ENCODE measurements at places on chromosomes 5 and 9. TPM values are rescaled to one million over a fixed set of nuclear protein-coding genes. Genes with fewer than 3 reads are reported as not detected.
A peak's percentile ranks its signal among the peaks of the same experiment; 100 is the strongest.

Gene C5orf34
- polyA plus RNA-seq: 1.0 TPM

Gene NRARP
- 0.59 TPM for polyA plus RNA-seq

Gene KCNV2
- not detected for polyA plus RNA-seq

Gene KIAA0825
- polyA plus RNA-seq: 0.34 TPM

Gene SPINK6
- polyA plus RNA-seq: not detected

- DNase-seq: no peak
These were observed 24.8 kb upstream of the FOXI1 start for GRCh38 chr5:170080786-170081445.

DNA sequence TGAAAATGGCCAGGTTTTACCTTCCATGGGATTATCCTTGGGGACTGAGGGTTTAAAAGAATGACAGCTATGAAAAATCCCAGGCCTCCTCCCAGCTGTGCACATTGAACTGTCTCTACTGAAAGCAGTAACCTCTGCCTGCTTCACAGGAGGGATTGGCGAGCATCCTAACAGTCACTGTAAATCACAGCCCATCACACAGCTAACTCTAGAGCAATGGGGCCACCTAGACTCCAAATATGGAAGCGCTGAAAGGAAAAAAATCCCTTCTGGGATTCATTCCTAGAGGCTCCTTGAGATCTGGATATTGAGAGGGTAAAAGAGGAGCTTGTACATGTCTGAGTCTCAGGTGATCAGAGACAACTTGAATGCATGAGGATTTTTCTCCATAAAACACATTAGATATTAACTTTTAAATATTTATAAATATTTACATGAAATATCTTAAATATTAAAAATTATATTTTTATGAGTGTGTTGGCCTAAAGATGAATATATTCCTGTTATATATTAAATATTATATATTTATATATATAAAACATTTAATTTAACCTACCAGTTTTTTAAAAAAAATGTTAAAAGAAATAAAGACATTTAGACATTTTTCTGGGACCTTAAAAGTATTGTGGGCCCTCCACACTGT is 133.8 kb upstream of the SLC24A2 start:
- DNase-seq: peak; percentile 53

- DNase-seq: peak; percentile 56
These were observed 4.2 kb downstream of the BARX1 start for GRCh38 chr9:93950619-93951601.

DNA sequence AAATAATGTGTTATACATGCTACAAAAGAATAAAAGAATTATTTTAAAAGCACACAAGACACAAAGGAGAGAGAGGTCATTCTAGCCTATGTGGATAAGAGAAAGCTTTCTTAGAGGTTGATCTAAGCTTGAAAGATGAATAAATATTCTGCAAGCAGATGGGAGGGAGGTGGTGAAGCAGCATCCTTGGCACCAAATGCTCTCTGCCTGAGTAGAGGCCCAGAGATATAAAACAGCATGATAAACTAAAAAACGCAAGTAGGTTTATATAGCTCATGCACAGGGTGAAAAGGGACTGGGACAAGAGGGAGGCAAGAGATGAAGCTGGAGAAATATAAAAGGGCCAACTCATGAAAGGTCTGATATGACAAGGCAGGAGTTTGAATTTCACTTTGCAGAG is 283.2 kb upstream of the POU5F2 start:
- DNase-seq: no peak

- DNase-seq: no peak
These were observed 24.4 kb downstream of the OR2V2 start for GRCh38 chr5:181171782-181172181.

- no peak for DNase-seq
These were observed 377.9 kb upstream of the PAPPA start for GRCh38 chr9:115775659-115776058.

DNA sequence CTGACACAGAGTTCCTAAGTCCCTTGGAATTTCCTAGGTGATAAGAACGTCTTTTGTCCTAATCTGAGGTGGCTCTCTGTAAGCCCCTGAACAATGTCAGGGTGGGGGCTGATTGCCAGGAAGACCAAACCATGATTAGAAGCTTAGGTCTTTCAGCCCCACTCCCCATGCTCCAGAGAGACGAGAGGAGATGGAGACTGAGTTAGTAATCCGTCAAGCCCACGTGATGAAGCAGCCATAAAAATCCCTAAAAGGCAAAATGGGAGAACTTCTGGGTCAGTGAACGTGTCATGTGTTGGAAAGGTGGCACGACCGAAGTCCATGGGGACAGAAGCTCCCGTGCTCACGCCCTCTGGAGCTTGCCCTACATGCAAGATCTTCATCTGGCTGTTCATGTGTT is 85.6 kb downstream of the RAD23B start:
- DNase-seq: no peak

- no peak for DNase-seq
These were observed 96.1 kb downstream of the PDE8B start for GRCh38 chr5:77306531-77306930.

Data from adrenal gland (tissue), 19 donors.